ENCODE measurements at places on chromosomes 6 and 20.

DNA sequence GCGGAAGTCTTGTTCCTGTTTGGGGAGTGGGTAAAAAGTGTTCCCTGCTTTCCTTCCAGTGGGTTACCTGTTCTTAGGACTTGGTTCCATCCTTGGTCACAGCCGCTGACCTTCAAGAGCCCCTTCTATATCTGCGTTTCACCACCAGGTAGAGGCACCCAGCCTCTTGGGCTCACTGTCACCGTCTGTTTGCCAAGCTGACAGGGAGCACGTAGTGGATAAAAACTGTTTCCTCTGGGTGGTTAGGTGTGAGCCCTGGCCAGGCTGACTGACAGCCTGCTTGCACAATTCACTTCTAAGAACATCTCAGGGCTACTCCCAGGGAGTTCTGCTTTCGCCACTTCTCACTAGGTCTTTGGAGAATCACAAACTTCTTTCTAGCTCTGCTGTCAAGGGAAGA is 1.8 kb upstream of the JPH2 start:
- DNase-seq = no peak

DNA sequence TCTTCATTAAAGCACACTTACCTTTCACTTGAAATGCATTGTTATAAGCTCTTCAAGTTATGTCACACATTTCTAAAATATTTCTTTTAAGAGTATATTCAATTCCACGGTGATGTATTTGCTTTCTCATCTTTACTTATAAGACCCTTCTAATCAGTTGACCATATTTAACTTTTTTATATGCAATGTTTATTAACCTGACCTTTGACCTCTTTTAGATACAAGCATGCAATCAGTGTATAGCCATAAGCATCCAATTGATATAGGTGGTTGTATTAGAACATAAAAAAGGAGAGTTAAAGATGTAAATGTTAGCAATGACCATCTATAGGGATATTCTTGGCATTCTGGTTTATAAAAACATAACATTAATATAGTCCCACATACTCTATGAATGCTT is 9.2 kb downstream of the USP49 start:
- no peak for DNase-seq

- no peak for DNase-seq
Observed at GRCh38 chr6:78308025-78308424, 559.3 kb upstream of the IRAK1BP1 start.

GRCh38 chr6:118959903-118960302 is 24.9 kb upstream of the MCM9 start:
- no peak for DNase-seq

DNA sequence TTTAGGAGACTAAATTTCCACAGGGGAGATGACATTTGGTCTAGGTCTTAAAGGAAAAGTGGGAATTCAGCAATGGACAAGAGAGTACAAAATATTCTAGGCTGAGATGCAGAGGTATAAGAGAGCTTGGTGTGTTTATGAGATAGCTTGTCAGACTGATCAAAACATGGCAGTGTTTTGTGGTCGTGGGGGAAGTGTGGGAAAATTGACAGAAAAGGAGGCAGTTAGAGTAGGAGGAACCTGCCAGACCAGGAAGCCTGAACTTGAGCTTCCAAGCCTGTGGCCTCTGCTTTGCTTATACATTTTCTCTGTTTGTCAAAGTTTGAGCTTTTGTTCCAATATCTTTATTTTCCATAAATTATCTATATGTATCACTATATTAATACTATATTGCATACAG is 69.5 kb upstream of the MAP3K7 start:
- no peak for DNase-seq

Measured in non-pigmented ciliary epithelial cell (primary cell).